ENCODE measurements at places on chromosomes 12 and 14. TPM values are rescaled to one million over a fixed set of nuclear protein-coding genes. Genes with fewer than 3 reads are reported as not detected.

NFKBIA gene
- total RNA-seq, result 154 TPM

SERPINA9 gene
- not detected for total RNA-seq

NPAS3 gene
- 0.07 TPM for total RNA-seq

TAS2R7 gene
- total RNA-seq, result not detected

GARIN6 gene
- not detected for total RNA-seq

KLRF1 gene
- not detected for total RNA-seq

KRT82 gene
- not detected for total RNA-seq

ASCL1 gene
- not detected for total RNA-seq

SLC4A8 gene
- total RNA-seq, result 1.1 TPM
